Activated naive CD8-positive, alpha-beta T cell treated with anti-CD3 and anti-CD28 coated beads for 36 hours (primary cell): ENCODE measurements at places on chromosomes 11 and 22. TPM values are rescaled to one million over a fixed set of nuclear protein-coding genes. Genes with fewer than 3 reads are reported as not detected.

Gene SPON1
- total RNA-seq, result 1.0 TPM

Gene CHRNA10
- 1.0 TPM for total RNA-seq

- H3K4me3 ChIP-seq, result no peak overlapping the region
- H3K27me3 ChIP-seq, result no peaks in the 10 kb centered on the region
- H3K36me3 ChIP-seq, result no peaks in the 10 kb centered on the region
- no peaks in the 10 kb centered on the region for H3K4me1 ChIP-seq
- no peak for DNase-seq
- H3K27ac ChIP-seq, result no peak overlapping the region
These were observed 17.3 kb upstream of the TP53I11 start for GRCh38 chr11:44967930-44968496.

DNA sequence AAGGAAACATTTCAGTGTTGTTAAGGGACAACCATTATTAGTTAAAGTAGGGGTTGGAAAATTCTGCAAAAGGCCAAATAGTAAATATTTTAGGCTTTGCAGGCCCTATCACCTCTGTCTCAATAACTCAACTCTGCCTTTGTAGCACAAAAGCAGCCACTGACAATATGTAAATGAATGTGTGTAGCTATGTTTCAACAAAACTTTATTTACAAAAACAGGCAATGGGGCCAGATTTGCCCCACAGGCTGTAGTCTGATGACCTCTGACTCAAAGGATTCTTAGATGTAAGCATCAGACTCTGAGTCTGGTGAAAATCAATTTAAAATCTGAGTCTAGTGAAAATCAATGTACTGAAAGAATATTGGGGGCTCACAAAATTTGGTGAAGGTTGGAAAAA is 50.3 kb downstream of the PAK1 start:
- H3K4me3 ChIP-seq, result no peak overlapping the region
- no peak overlapping the region for H3K27ac ChIP-seq
- no peaks in the 10 kb centered on the region for H3K27me3 ChIP-seq

DNA sequence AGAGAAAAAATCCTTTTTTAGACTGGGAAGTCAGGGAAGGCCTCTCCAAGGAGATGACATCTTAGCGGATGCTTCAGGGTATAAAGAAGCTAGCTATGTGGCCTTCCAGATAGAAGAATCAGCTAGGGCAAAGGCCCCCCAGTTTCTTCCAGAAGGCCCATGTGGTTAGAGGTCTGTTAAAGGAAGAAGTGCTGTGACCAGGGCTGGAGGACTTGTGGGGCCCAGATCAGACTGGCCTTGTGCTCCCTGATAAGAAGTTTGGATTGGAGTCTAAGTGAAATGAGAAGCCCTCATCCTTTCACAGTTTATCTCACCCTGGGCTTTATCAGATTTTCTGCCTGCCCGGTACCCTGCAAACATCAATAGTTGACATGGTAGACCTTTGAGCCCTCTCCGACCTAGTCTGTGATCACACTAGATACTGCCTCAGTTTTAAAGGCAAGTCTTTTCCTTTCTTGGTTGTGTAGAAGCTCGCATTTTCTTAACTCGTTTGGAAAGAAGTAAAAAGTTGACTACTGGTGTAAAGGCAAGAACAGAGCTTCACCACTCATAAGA is 7.8 kb downstream of the AMPD3 start:
- peaks cover 24% of the 10 kb centered on the region for H3K4me1 ChIP-seq
- H3K36me3 ChIP-seq, result peaks cover 39% of the 10 kb centered on the region
- no peaks in the 10 kb centered on the region for H3K27me3 ChIP-seq
- no peak overlapping the region for H3K27ac ChIP-seq
- no peak overlapping the region for H3K4me3 ChIP-seq
- DNase-seq, result no peak
